Effector memory CD8-positive, alpha-beta T cell (primary cell): ENCODE measurements at places on chromosomes 6 and 20.

GRCh38 chr6:163248051-163248450 lies 166.5 kb upstream of the QKI start:
- no peak for DNase-seq
- H3K4me1 ChIP-seq, result no peaks in the 10 kb centered on the region
- peaks cover 42% of the 10 kb centered on the region for H3K27me3 ChIP-seq
- H3K4me3 ChIP-seq, result no peak overlapping the region
- H3K36me3 ChIP-seq, result no peaks in the 10 kb centered on the region
- H3K27ac ChIP-seq, result no peak overlapping the region

DNA sequence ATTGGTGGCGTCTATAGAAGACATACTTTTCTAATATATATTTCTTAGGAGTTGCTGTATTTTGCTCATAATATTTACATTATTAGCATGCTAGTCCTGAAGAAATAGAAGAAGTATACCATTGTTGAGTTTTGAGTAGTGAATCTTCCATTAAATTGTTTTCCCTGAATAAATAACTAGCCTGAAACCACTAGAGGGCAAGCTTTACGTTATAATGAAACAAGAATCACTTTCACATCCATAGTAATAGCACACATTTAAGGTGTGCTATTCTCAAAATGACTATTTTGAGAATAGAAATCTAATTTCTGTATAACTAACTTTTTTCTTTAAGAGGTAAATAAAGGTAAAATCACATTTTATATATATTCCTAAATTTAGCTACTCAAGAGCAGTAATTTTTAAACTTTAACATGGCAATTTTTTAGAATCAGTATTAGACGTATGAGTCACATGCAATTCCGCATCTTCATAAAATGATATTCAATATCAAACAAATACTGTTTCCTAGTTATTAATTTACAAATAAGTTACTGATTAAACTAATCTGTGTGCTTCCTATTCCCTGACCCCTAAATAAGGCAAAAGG lies 213.2 kb upstream of the MANEA start:
- no peaks in the 10 kb centered on the region for H3K36me3 ChIP-seq
- no peaks in the 10 kb centered on the region for H3K27me3 ChIP-seq
- no peak overlapping the region for H3K4me3 ChIP-seq
- no peaks in the 10 kb centered on the region for H3K4me1 ChIP-seq
- no peak overlapping the region for H3K27ac ChIP-seq

DNA sequence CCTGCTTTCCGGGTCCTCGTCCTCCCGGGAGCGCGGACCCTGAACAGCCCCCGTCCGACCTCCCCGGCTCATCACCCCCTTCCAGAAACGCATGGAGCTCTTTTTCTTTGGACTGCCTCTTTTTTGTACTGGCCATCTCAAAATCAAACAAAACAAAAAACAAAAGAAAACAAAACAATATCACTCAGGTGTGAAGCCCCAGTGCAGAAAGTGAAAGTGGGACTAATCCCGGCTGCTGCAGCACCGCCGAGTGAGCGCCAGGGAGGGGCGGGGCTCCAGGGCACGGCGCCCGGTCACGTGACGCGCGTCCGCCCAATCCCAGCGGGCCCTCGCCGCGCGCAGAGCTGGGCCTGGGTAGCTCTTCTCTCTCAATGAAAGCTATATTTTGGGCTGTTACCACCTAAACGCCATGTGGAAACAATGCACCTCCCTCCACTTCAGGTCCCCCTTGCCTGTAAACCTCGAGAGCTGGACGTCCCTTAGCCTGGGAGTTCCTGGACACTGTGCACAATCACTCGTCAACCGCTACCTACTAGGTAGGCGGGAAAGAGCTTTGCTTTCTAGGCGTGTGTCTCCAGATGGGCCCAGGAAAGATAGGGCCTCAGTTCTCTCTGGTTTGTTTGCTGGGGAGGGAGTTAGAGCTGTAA lies 93.7 kb upstream of the PRDM1 start:
- peak overlapping the region; percentile 86 for H3K4me3 ChIP-seq
- DNase-seq, result peak; percentile 86
- H3K4me1 ChIP-seq, result peaks cover 17% of the 10 kb centered on the region
- H3K36me3 ChIP-seq, result peaks cover 19% of the 10 kb centered on the region

DNA sequence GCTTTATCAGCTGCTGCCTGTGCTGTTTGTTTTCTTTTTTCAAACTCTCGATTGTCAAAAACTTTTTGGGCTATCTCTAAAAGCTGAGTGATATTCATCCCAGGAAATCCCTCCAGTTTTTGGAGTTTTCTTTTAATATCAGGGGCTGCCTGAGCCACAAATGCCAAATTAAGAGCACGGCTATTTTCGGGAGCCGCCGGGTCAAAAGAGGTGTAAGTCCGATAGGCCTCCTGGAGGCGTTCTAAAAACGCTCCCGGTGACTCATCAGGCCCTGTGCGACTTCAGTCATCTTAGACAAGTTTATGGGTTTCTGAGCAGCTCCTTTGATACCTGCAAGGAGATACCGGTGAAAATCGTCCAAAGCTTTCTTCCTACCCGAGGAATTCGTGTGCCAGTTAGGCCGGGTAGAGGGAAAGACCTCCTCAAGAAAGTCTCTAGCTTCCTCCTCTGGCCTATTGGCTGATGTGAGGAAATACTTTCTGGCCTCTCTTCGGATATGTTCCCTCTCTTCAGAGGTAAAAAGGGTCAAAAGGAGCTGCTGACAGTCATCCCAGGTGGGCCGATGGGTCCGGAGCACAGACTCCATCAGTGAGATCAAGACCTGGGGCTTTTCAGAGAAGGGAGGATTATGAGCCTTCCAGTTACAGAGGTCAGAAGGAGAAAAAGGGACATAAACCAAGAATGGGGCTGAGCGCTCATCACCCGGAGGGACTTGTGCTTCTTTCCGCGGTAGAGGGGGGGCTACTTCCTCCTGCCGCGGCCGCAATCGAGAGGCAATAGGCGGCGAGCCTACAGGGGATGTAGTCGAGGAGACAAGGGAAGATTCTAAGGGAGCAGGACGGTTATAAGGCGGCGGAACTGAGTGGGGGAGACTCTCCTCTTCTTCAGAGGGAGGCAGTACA lies 151.1 kb downstream of the TRIM27 start:
- DNase-seq, result no peak
- peaks cover 27% of the 10 kb centered on the region for H3K36me3 ChIP-seq
- H3K27ac ChIP-seq, result no peak overlapping the region

- DNase-seq, result no peak
- no peaks in the 10 kb centered on the region for H3K4me1 ChIP-seq
- no peak overlapping the region for H3K4me3 ChIP-seq
- no peaks in the 10 kb centered on the region for H3K36me3 ChIP-seq
- H3K27me3 ChIP-seq, result no peaks in the 10 kb centered on the region
- no peak overlapping the region for H3K27ac ChIP-seq
Observed at GRCh38 chr6:70180901-70181599, 121.8 kb downstream of the COL9A1 start.

DNA sequence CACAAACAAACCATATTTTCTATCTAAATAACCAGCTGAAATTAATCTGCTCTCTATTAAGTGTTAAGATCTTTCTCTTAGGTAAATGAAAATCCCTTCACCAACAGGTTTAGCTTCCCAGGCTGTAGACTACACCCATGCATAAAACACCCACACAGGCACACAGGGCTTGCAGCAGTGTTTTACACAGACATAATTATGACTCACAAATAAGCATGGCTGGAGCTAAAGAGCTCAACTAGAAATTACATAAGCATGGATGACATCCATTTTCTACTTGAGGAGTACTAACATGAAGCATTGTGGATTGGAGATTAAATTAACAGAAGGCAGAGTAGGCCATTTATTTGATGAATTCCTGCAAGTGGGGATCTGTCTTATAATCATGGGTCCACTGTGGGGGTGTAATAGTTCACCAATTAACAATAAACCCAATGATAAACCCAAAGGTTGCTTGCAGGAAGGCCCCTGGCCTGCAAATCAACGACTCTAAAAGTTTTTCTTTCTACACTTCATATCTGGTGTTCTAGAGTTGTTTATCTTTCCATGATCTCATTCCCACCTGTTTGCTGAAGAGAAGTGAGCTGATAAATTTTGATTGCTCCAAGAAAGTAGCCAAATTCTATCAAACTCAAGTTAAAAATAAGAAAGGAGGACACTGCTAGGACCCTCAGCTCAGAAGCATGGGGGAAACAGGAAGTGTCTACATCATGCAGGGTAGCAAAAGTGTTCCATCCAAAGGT lies 33.8 kb upstream of the E2F3 start:
- peaks cover 11% of the 10 kb centered on the region for H3K36me3 ChIP-seq
- DNase-seq, result no peak
- H3K27ac ChIP-seq, result peak overlapping the region; percentile 91

DNA sequence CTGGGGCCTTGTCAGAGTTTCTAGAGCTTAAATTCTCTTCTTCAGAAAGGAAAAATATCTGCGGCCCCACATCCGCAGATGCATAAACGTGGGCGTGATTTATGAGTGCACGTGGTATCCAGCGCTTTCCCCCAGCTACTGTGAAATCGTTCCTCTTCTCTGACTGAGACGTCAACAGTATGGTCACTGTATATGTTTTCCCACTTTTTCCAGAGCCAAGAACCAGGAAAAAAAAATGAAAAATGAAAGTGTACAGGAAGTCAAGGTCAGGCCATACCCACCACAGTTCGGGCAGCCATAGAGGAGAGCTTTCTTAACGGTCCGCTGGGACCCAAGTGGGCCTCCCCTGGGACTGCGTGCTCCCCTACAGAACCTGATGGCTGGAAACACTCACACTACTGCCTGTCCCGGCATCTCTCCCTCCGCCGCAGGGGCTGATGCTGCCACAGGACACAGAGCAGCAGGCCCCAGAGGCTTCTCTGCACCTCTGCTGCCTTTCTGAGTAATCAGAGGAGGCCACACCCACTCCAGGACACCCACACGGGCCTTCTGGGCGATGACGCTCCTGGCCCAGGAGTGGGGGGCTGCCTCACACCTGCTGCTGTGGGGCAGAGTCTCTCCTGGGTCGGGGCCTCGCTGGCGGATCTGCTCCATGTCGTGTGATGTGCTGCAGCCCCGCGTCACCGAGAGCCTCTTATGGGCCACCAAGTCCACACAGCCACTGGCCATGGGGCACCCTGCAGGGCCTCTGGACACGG lies 16.4 kb upstream of the STX16 start:
- H3K27me3 ChIP-seq, result peaks cover 48% of the 10 kb centered on the region
- no peak overlapping the region for H3K4me3 ChIP-seq
- H3K27ac ChIP-seq, result no peak overlapping the region
- H3K4me1 ChIP-seq, result peaks cover 1% of the 10 kb centered on the region
- DNase-seq, result no peak

DNA sequence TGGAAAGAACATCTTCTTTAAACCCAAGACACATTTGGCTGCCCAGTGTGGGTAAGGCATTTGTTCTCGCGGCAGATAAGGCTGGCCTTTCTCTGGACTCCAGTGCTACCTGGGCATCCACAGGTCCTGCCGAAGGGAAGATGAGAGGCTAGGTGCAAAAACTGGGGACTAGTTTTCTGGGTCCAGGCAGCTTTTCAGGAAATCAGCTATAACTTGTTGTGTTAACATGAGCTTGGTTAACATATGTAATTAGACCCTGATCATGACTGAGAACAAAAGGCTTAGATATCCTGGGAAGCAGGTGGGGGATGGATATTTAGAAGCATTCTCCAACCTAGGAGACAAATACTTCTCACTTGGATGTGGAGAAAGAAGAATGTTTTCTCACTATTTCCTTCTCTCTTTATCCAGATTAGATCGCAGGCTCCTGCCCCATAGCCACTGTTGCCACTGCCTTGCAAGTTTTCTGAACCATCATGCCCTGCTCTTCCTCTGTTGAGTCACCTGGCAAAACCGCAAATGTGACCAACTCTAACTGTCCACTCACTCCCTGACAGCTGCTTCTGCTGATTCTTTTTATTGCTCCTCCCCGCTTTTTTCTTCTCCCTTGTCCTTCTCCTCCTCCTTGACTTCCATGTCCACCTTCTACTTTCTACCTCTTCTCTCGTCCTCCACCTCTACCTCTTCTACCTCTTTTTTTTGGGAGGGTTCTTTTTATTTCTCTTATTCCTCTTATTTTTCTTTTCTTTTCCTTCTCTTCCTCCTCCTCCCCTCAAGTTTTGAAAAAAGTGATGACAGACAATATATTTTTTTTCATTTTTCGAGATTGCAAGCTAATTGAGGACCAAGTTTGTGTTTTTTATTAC lies 258.1 kb downstream of the UTRN start:
- peaks cover 84% of the 10 kb centered on the region for H3K36me3 ChIP-seq
- DNase-seq, result no peak
- H3K4me3 ChIP-seq, result no peak overlapping the region
- peak overlapping the region; percentile 89 for H3K27ac ChIP-seq
- H3K4me1 ChIP-seq, result peaks cover 8% of the 10 kb centered on the region

GRCh38 chr6:160142115-160142715 lies 20.6 kb downstream of the SLC22A1 start:
- no peak for DNase-seq
- peaks cover 8% of the 10 kb centered on the region for H3K36me3 ChIP-seq
- H3K4me1 ChIP-seq, result peaks cover 6% of the 10 kb centered on the region

DNA sequence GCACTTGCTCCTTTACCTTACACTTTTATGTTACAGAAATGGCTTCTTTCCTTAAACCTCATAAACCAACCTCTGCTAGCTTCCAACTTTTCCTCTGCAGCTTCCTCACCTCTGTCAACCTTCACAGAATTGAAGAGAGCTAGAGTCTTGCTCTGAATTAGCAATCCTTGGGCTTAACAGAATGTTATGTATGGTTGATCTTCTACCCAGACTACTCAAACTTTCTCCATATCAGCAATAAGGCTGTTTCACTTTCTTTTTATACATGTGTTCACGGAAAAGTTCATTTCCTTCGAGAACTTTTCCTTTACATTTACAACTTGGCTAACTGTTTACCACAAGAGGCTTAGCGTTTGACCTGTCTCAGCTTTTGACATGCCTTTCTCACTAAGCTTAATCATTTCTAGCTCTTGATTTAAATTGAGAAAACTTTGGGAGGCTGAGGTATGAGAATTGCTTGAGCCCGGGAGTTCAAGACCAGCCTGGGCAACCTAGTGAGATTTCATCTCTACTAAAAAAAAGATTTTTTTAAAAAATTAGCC lies 207.3 kb downstream of the BMP7 start:
- H3K4me1 ChIP-seq, result no peaks in the 10 kb centered on the region
- H3K36me3 ChIP-seq, result no peaks in the 10 kb centered on the region
- H3K4me3 ChIP-seq, result no peak overlapping the region
- no peak for DNase-seq

DNA sequence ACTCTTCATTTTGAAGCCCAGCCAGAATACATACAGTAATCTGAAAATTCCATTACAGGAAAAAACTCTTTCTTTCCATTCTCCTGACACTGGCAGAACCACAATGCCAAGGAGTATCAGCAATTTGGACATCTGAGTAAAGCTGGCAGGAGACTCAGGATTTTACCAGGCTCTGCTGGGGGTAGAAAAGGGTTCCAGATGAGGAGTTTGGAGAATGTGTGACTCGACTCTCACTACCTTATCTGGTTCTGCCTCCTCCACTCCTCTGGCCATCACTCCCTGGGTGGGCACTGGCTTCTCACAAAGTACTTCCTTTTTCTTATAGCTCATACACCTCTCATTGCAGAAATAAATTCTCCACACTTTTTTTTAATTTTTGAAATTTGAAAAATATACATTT lies 10.6 kb upstream of the WFDC8 start:
- no peak overlapping the region for H3K27ac ChIP-seq
- H3K36me3 ChIP-seq, result no peaks in the 10 kb centered on the region
- no peak overlapping the region for H3K4me3 ChIP-seq
- peaks cover 29% of the 10 kb centered on the region for H3K27me3 ChIP-seq

GRCh38 chr6:129022011-129022553 lies 139.1 kb downstream of the LAMA2 start:
- no peak overlapping the region for H3K4me3 ChIP-seq
- H3K36me3 ChIP-seq, result no peaks in the 10 kb centered on the region
- no peak for DNase-seq

GRCh38 chr6:170437719-170438401 lies 115.2 kb downstream of the PSMB1 start:
- H3K4me3 ChIP-seq, result peak overlapping the region; percentile 59
- H3K27ac ChIP-seq, result peak overlapping the region; percentile 54
- H3K4me1 ChIP-seq, result peaks cover 2% of the 10 kb centered on the region

GRCh38 chr6:34908194-34908593 lies 19.1 kb downstream of the ANKS1A start:
- peaks cover 34% of the 10 kb centered on the region for H3K4me1 ChIP-seq
- H3K27me3 ChIP-seq, result no peaks in the 10 kb centered on the region
- no peak overlapping the region for H3K4me3 ChIP-seq
- no peak for DNase-seq
